ENCODE measurements at places on chromosomes 16 and 17.

DNA sequence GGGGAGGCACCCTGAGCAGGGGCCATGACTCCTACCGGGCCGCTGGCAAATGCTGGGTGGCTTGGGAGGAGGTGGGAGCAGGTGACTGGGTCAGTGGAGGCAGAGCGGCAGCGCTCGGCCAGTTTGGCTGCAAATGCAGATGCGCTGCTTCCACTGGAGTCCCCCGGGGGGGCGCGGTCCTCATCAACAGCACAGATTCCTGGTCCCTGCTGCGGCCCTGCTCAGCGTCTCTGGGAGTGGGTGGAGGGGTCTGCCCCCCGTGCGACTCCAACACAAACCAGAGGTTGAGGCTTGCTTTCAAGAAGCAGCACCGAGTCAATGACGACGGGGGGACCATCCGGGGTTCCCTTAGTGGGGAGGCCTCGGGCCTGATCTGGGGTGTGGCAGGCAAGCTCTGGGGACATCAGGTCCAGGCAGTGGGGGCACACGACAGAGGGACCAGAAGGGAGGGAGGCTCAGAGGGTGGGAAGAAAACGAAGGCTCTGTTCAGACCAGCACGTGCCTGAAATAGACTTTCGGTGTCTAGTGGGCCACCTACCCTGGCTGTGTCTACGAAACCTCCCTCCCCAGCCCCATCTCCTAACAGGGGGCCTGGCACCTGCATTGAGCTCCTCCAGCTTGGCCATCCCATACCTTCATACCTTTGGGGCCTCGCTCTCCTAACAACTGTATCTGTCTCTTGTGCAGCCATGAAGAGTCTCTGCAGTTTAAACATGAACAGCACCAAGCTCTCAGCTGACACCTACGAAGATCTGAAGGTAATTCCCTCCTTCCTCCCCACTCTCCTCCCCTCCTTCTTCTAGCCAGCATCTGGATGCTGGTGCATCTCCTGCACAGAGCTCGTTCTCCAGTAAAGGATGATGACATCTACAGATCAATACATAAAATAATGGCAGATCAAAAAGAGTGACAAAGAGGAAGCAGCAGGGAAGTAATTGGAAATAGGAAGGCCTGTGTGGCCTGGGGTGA is 72.5 kb upstream of the PLCG2 start:
- DNase-seq, result no peak

- DNase-seq, result no peak
Observed at GRCh38 chr17:67942810-67943209, 53.5 kb downstream of the C17orf58 start.

DNA sequence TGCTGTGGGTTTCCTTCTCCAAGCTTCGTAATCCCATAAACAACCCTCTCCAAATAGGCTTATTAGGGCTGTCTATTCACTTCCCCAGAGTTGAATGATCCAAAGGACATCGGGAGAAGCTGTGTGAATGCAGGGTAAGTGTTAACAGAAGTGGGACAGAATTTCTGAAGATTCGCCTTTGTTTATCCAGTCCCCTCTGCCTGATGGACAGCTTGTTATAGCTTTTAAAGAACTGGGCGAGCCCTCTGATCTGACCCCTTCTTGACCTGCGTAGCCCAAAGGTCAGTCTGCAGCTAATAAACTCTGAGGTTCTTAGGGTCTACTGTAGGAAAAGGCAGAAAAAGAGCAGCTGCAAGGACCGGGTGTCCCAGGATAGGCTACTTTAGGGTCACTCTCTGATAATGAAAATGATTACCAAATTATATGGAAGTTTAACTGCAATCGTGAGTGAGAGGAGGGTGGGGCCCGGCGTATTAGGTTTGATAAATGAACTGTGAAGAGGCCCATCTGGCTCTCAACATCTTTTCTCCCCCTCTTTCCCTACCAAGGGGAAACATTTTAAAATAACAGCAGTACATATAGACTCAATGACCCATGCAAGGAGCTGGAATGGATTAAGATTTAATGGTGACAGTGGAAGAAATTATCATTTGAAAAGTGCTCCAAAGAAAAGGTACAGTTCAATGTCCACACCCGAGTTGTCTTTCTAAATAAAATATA is 233.4 kb downstream of the FTO start:
- DNase-seq, result no peak

- no peak for DNase-seq
Observed at GRCh38 chr17:28045304-28045703, 2.8 kb downstream of the NLK start.

- no peak for DNase-seq
Observed at GRCh38 chr17:76720941-76721340, 5.5 kb downstream of the JMJD6 start.

- no peak for DNase-seq
Observed at GRCh38 chr16:89505204-89506112, 2.7 kb upstream of the SPG7 start.

- peak; percentile 59 for DNase-seq
Observed at GRCh38 chr16:12902511-12903372, 1.3 kb downstream of the SHISA9 start.

- DNase-seq, result no peak
Observed at GRCh38 chr17:55254375-55254774, 10.4 kb upstream of the HLF start.

- no peak for DNase-seq
Observed at GRCh38 chr16:28290859-28291254, 1.5 kb upstream of the SBK1 start.

- peak; percentile 77 for DNase-seq
Observed at GRCh38 chr16:77169650-77170236, 21.2 kb upstream of the MON1B start.

DNA sequence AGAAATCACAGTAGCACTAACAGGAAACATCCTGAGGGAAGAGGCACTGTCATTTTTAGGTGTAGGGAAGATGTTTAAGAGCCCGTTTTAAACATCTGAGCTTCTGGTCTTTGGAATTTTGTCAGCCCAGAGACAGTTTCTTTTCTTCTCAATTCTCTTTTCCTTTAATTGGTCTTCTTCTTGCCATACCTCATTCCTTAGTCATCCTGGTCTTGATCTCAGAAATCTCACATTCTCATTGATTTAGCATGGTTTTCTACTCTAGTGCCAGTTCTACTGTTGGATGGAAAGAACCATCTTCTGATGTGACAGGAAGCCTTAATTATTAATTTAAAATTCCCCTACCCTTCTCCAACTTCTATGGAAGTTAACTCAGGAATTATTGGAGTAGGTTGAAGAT is 25.4 kb downstream of the BMERB1 start:
- DNase-seq, result no peak

Data from glutamatergic neuron (in vitro differentiated cells).